LNCaP clone FGC (cell line): ENCODE measurements at places on chromosomes 6 and 20.

- no peak for DNase-seq
Observed at GRCh38 chr6:170110201-170111140, 180.4 kb downstream of the DLL1 start.

DNA sequence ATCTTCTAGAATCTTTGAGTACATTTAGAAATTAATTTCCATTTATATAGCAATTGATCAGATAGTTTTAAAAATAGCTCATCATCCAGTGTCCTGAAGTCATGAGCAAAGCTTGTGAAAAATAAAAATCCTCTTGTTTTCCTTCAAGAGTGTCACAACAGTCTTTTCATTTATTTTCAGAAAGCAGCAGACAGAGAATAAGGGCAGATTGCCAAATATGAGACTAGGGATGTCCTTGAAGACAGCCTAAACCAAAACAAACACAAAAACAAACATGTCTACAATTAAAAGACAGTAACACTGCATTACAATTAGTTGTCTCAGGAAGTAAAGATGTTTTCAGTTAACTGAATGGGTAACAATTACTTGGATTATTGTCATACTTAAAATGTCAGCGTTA, 682.8 kb downstream of the TFAP2A start:
- no peak for DNase-seq

DNA sequence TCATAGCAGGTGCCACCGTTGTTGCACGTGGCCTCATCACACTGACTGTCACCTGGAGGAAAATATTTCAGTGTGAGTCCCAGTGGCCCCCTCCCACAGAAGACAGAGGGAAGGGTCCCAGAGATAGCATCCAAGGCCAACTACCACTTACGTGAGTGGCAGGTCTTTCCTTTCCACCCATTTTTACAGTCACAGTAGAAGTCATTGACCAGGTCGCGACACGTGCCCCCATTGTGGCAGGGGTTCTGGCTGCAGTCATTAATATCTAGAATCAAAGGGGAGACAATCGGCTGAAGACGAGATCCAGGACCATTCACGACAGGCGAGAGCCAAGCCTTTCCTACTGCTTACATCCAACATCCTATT, 28.6 kb downstream of the JAG1 start:
- no peak for DNase-seq

DNA sequence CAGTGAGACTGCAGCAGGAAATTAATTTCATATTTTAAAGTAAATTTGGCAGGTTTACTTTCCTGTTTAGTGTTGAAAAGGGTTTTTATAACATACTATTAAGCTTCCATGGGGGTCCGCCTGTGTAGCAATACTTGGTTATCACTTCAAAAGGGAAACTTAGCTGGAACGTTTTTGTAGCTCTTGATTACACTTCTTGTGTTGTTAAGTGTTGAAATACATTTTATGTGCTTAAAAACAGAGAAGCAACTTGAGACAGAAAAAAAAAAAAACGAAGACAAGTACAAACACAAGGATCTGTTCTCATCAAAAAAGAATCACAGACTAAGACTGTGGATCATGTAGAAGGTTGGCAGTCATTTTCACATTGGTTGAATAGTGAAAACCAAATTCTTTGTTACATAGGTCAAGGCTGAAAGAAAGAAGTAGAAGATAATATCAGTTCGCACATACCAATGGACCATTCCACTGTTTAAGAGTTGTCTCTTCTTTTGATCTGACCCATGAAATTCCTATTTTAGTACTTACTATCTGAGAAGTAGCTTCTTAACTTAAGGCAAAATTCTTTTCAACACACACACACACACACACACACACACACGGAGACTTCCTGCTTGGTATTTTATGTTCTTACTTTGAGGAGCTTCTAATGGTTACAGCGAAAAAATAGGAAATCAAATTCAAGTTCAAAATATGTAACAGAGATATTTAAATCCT, 113.9 kb upstream of the SLC35B3 start:
- DNase-seq, result no peak

- no peak for DNase-seq
Observed at GRCh38 chr6:127902933-127903332, 2.1 kb upstream of the THEMIS start.

GRCh38 chr6:11381801-11382513, 149.5 kb upstream of the NEDD9 start:
- no peak for DNase-seq

DNA sequence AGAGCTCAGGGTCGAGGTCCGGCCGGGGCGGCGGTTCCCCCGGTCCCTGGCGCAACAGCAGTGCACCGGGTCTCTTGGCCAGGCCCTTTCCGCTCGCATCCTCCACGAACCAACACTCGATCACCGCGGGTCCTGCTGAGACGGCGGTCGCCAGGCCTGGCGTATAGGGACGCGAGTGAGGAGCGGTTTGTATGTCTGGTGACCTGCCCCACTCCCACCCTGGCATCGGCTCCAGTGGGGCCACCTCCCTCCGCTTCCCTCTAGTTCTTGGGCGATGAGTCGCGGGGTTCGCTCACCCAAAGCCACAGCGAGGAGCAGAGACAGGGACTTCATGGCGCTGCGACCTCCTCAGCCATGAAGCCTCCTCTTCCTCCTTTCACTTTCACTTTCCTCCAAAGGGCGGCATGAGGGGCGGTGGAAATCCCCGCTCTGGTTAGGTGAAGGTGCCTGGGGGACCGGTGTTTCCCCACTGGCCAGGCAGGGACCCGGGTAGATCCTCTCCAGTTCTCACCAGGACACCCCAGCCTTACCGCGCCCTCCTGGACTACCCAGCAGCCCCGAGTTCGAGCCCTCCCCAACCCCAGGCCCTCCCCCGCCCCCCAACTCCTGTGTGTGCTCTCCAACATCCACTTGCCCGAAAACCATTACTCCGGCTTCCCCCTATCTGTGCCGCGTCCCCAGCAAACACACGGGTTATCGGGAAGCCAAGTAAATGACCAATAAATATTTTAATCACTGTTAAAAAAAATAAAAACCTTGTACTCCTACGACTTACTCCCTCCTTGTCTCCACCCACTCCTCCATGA, at the start of gene TAPBP:
TAPBP (minus strand) TSS at position 370 of the 806 bp plus-strand sequence; CDS start at position 333, 37 bp downstream.
- no peak for DNase-seq

DNA sequence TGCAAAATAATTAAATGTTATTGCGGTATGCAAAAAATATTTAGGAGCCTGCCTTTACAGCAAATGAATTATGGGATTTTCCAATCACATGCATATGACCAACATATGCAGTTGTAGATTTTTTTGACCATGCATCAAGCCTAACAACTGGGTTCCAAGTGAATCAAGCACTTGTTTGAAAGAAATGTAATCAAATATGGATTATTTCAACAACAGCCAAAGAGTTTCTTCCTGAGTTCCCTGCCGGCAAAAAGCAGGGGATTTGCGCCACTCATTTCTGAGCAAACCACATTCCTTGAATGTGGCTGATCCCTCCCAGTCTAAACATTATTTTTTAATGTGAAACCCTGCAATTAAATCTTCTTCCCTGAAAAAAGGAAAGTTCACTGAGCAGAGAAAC, 100.1 kb upstream of the ADTRP start:
- DNase-seq, result no peak
